Femur (tissue), 1 donor: ENCODE measurements at places on chromosomes 11 and 22.

DNA sequence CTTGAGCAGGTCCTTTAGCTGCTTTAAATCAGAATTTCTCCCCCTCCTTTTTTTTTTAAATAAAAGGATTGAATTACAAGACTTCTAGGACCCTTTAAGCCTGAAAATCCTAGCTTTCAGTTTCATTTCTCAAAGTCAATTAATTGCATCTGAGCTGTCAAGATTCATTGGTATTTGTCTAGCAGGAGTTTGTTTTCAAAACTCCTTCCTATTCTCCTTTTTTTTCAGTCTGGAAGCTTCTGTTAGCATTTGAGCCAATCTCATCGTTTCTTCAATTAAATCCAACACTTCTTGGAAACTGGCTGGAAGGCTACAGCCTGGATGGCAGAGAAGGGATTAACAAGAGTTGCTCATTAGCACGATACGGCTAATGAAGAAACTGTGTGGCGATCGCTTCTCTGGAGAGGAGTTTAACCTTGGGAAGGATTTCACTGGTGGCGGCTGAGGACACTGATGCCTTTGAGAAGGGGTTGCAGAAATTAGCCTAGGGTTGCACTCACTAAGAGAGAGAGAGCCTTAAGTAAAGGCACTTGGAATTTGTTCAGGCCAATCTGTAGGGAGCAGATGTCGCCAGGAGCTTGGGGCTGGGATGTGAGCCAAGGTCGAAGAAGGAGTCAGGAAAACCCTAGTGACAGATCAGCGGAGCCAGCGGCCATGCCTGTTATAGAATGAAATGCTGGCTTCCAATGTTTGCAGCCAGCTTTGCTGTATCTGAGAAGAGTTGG lies 43.8 kb upstream of the API5 start:
- peak; percentile 67 for DNase-seq

DNA sequence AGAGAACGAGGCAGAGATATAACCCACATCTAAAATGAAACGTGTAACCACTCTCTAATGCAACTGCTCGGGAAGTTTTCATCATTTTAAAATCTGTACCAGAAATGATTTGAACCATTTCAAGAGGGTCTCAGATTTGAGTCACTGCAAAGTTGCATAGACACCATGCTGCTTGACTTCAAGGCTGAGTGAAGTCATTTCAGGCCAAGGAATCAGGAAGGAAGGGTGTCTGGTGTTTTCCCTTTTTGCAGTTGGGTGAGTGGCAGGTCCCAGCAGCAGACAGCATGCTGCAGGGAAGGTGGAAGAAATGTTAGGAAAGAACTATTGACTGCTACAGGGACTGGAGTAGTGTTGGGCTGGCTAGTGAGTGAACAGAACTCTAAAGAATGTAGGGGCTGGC lies 16.5 kb downstream of the TANGO2 start:
- DNase-seq: no peak

GRCh38 chr22:31089160-31090100 lies 8.3 kb downstream of the SMTN start:
- peak; percentile 51 for DNase-seq

DNA sequence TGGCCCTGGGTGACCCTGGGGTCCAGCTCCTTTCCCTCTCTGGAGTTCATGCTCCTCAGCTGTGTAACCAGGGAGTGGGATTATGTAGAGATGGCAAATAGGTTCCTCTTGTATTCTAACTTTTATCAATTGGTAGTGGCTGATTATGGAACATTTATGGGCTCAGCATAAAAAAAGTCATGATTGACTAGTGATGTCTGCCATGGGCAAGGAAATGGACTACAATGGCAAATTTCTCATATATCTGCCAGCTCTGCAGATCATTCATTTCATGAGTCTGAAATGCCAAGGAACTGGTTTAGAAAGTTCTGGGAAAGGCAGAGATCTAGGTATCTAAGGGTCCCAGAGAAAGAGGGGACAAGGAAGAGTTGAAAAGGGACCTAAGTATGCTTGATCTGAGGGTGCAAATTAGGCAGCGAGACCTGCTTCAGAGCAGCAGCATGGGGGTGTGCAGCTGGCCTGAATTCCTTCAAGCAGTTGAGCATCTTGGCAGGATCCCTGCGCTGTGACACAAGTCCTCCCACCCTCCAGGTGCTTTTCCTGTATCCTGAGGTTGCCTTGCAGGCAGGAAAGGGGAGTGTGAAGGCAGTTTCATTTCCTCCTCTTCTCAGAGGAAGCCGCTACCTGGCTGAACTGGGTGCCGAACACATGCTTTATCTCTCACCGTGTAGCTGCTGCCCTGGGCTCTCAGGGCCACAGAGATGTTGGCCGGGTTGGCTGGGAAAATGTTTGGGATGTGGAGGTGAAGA lies 10.4 kb downstream of the SLC15A3 start:
- no peak for DNase-seq

DNA sequence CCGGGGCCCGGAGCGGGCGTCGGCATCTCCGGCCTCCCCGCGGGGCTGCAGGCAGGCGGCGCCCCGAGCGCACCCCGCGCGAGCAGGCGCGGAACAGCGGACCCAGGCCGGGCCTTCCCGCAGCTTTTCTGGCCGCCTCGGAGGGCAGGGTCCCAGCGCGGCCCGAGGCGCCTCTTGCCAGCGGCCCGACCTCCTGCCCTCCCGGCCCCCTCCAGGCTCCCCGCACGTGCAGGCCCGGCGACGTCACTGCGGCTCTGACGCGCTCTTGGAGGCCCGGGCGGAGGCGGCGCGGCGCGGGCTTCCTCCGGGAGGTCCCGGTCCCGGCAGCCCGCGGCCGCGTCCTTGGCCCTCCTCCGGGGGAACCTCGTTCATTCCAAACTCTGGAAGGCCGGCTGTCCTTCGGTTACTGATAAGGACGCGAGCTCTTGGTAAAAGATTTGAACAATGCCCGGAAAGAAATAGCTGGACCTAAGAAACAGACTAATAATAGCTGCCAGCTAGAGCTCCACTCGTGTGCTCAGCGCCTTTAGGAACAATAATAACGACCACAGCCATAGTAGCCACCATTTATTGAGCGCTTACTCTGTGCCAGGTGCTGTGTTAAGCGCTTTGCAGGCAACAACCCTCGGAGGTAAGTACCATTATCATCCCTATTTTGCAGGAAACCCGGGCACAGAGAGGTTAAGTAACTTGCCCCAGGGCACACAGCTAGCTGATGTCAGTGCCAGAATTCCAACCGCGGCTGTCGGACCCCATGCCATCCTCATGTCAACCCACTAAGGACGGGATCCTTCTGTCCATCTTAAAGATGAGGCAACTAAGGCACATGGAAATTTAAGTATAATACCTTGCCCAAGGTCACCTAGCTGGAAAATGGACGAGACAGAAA lies 39.1 kb upstream of the CREB3L1 start:
- DNase-seq: peak; percentile 85

GRCh38 chr22:20436307-20436767 lies 1.3 kb downstream of the SCARF2 start:
- peak; percentile 76 for DNase-seq

DNA sequence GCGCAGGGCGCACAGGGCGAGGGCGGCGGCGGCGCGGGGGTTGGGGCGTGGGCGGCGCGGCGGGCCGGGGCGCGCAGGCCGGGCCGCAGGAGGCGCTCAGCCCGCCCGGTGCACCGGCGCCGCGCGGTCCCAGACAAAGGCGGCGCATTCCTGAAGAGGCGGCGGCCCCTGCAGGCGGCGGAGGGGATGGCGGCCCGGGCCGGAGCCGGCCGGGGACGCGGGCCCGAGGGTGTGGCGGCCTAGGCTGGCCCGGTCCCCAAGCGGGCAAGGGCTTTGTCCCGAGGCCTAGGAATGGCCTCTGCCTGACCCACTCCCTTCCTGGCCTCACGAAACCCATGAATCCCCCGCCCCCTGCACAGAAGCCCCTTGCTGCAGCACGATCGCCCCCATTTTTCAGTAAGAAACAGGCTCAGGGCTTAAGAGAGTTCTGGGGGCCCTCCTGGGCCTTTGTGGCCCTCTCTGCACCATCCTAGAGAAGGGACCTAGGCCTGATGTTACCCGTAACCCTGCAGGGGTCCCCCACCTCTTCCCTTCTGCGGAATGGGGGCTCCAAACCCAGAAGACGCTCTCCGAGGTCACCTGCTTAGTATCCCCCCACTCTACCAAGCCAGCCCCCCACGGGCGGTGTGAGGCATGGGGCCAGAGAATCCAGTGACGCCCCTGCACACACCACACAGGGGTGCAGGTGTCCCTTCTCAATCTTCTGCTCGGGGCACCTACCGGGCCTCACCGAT lies at the start of gene RTN4R:
RTN4R (minus strand) TSS at position 40 of the 734 bp plus-strand sequence. CDS start 226 bp downstream, outside the sequence.
- DNase-seq: peak; percentile 73

DNA sequence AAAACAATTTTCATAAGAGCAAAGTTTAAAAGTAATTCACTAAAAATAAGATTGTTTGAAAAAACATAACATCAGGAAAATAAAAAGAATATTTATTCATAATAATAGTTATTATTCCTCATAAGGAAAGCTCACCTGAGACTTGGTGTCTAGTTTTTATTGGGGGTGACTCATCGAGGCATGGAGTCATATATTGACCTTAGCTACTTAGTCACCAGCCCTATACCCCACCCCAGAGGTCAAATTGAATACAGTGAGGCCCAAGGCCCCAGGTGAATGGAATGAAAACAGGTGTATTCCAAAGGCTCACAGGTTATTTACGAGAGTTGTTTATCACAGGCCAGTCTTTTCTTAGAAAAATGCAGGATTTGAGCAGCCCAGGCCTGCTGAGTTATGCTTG lies 36.9 kb downstream of the CNTF start:
- no peak for DNase-seq

DNA sequence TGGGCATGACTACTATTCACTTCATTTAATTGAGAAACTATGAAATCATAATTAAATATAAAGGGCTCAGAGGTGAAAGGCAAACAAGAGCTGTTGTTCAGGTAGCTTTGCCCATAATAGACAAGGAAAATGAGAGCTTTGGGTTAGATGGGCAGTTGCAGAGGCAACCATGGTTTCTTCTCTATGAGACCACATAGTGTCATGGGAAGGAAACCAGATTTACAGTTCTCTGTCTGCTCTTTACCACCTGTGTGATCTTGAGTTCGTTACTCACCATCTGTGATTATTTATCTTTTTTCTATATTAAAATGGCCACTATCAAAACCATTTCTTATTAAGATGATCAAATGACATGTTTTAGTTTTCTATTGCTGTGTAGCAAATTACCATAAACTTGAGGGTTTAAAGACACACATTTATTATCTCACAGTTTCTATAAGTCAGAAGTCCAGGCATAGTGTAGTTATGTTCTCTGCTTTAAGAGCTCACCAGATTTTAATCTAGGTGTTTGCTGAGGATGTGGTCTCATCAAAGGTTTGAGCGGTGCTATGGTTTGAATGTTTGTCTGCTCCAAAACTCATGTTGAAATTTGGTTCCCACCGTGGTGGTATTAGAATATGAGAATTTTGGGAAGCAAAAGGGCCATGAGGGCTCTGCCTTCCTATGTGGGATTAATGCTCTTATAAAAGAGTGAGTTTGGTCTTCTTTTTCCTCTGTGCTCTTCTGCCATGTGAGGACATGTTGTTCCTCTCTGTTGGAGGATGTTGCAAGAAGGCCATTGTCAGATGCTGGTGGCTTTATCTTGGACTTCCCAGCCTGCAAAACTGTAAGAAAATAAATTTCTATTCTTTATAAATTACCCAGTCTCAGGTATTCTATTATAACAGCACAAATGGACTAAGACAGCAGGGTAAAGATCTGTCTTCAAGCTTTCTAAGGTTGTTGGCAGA lies 38.2 kb downstream of the OR2AG2 start:
- DNase-seq: no peak

GRCh38 chr11:13206086-13206640 lies 71.4 kb upstream of the BMAL1 start:
- no peak for DNase-seq

DNA sequence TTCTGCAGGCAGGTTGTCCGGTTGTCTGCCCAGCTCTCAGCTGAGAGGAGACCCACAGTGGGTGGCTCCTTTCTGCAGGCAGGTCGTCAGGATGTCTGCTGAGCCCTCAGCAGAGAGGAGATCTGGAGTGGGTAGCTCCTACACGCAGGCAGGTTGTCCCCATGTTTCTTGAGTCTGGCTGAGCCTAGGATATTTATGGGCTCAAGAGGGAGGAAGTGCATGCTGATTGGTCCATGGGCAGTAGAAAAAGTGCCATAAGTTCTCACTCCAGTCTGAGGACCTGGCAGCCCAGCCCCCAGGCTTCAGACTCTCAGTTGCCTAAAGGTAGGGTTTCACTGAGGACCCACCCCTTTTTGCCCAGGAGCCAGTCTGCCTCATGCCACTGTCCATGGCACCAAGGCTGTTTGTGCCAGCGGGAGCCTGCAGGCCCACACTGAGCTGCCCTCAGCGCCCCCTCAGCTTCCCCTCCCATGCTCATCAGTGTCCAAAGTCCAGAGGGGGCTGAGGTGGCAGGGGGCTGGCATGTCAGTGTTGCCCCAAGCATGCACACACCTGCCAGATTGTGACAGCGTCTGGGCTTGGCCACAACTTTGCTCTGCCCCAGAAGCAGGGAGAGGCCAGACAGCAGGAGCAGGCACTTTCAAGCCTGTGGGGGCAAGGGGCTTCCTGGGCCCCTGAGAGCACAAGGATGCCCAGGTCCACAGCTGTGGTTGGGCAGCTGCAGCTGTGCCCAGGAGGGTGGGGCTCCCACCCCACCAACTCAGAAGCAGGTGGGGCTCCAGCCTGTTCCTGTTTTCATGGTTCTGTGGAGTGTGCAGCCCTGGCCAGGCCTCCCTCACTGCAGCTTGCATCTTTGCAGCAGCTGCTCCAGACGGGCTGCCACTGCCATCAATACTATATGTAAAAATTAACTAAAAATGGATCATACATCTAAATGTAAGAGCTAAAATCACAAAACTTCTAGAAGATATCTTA lies 3.8 kb upstream of the RNF141 start:
- DNase-seq: peak; percentile 60

- DNase-seq: no peak
Observed at GRCh38 chr11:27722117-27722952, 22.1 kb upstream of the BDNF start.

- DNase-seq: no peak
Observed at GRCh38 chr11:70951139-70951804, 301.1 kb downstream of the SHANK2 start.

GRCh38 chr11:130394615-130395014 lies 33.8 kb downstream of the ADAMTS8 start:
- DNase-seq: no peak

- no peak for DNase-seq
Observed at GRCh38 chr11:93939084-93939760, 81.9 kb upstream of the HEPHL1 start.

- DNase-seq: no peak
Observed at GRCh38 chr11:111406589-111406988, 27.5 kb upstream of the POU2AF1 start.

- DNase-seq: no peak
Observed at GRCh38 chr22:25757686-25758085, 15.7 kb downstream of the MYO18B start.

GRCh38 chr22:21593406-21594232 lies 26.1 kb downstream of the UBE2L3 start:
- DNase-seq: no peak

GRCh38 chr22:36833073-36833472 lies 16.2 kb upstream of the PVALB start:
- no peak for DNase-seq

- DNase-seq: no peak
Observed at GRCh38 chr11:80595011-80595410, 1154.2 kb upstream of the TENM4 start.

DNA sequence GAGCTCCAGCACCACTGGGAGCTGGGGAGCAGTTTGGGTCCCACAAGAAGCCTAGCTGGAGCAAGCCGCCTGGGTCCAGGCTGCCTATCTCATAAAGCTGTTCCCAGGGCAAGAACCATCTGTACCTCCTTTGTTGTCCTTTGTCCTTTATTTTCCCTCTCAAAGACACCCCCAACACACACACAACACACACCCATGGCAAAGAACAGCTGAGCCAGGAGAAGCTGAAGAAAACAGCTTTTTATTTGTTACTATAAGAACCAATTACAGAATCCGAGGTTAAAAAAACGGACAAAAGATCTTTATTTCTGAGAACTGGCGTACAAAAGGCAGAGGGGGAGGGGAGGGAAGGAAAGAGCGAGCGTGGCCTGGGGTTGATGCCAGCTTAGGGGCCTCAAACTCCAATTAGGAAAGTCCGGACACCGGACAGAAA lies 1.7 kb upstream of the TUT1 start:
- DNase-seq: peak; percentile 19
